ENCODE measurements at places on chromosomes 3 and 15. TPM values are rescaled to one million over a fixed set of nuclear protein-coding genes. Genes with fewer than 3 reads are reported as not detected.

RASGRP1 gene
- polyA plus RNA-seq = 87.7 TPM

TMEM40 gene
- not detected for polyA plus RNA-seq

DNA sequence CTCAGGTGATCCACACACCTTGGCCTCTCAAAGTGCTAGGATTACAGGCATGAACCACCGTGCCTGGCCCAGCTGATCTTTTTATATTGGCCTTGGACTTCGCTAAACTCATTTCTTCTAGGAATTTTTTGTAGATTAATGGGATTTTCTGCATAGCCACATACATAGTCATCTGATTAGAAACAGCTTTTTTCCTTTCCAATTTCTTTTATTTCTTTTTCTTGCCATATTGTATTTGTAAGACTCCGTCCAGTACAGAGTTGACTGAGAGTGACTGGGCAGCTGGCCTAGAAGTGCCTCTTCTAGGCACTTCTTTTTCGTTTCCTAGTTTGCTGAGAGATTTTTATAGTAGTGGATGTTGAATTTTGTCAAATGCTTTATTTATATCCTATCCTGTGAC, 37.4 kb downstream of the ARIH1 start:
- DNase-seq = no peak

NPAP1 gene
- not detected for polyA plus RNA-seq

DNA sequence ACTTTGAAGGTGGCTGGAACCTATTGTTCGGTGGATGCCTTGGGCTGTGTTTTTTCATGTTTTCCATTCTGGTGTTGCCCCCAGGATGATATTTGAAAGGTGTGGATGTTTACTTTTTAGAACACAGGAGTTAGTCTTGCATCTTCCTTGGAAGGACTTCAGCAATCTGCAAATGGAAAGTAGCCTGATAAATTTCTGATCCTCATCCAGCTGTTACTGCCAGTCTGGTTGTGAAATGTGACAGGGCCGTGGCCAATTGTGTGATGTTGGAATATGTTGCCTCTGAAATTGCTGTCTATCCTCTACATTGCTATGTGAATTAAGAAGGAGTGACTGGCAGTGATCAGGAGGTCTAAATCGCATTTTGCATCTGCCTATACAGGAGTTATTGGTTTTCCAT, 382.5 kb upstream of the C2CD4B start:
- DNase-seq = no peak

- no peak for DNase-seq
These were observed 137.6 kb downstream of the RPLP1 start for GRCh38 chr15:69590201-69590710.

- no peak for DNase-seq
These were observed 85.7 kb upstream of the TGFBR2 start for GRCh38 chr3:30520699-30521098.

UBA7 gene
- polyA plus RNA-seq = 39.6 TPM

GOLGA6L9 gene
- polyA plus RNA-seq = 0.49 TPM

Data from CD4-positive, CD25-positive, alpha-beta regulatory T cell (primary cell).